ENCODE measurements at places on chromosomes 1 and 21.

- DNase-seq: no peak
These were observed 19.9 kb downstream of the ACOT11 start for GRCh38 chr1:54567961-54568360.

DNA sequence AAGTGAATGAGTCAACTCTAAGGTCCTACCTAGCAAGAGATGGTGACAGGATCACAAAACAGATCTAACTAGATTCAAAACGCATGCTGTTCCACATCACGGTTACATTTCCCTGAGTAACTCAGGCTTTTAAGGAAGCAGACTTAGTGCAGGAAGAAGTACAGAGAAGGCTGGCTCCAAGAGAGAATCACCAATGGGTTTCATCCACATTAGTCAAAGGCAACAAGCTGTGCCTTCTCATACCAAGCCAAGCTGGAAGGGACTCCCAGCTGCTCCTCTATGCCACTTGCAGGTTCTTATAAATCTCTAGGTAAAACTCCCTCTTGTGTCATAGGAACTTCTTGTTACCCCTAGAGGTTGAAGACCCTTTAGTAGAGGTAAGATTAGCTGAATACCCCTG lies 109.0 kb downstream of the KCNH1 start:
- no peak for DNase-seq

GRCh38 chr1:243715285-243715684 lies 134.8 kb downstream of the AKT3 start:
- no peak for DNase-seq

- no peak for DNase-seq
These were observed 914.6 kb upstream of the ADGRL4 start for GRCh38 chr1:79920960-79921669.

- DNase-seq: no peak
These were observed 29.1 kb upstream of the KIAA0040 start for GRCh38 chr1:175221557-175222175.

- no peak for DNase-seq
These were observed 221.0 kb upstream of the FOXD3 start for GRCh38 chr1:63101336-63101735.

- DNase-seq: no peak
These were observed 19.9 kb upstream of the ADGRL2 start for GRCh38 chr1:81780705-81781454.

DNA sequence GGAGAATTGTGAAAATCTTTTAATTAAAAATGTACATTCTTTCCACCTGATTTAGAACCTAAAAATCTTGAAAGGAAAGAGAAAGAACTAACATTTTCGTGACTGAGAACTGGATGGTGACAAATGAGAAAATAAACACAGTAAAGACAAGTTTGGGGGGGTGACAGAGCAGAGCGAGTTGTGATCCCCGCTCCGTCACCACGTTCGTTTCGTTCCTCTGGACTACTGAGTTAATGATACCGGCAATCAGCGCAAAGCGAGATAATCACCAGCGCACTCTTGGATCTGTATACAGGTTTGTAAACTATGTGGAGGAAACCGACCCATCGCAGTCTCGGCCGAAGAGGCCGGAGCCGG lies 31.2 kb upstream of the CFAP126 start:
- no peak for DNase-seq

DNA sequence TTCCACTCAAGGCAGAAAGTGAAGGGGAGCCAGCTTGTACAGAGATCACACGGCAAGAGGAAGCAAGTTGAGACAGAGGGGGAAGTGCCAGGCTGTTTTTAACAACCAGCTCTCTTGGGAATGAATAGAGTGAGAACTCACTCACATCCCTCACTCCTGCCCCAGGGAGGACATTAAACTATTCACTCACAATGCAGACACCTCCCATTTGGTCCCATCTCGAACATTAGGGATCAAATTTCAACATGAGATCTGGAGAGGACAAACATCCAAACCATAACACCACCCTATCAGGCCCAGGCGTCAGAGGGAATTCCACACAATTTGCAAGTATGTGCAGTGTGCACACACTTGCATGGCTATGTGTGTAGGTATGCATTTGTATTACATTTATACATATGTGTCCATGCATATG lies 62.7 kb downstream of the DMAP1 start:
- DNase-seq: no peak

GRCh38 chr1:89900791-89901708 lies 80.2 kb downstream of the LRRC8D start:
- DNase-seq: no peak

DNA sequence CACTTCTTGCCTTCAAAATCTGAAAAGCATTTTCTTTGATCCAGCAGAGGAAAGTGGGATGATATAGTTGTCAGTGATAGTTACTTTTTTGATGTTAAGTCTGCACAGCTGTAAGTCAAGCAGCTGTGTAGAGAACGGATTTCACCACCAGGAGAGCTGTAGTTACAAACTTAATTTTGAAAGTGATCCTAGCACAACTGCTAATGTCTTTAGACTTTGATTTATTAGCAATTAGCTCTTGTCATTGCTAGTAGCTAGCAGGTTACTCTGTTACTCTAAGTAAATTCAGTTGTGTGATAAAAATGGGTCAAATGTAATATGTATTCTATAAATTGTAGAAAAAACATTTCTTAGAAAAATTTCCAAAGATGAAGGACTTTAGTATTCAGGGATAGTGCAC lies 46.0 kb downstream of the ALG6 start:
- no peak for DNase-seq

- no peak for DNase-seq
These were observed 37.3 kb upstream of the HMGN1 start for GRCh38 chr21:39386194-39386593.

DNA sequence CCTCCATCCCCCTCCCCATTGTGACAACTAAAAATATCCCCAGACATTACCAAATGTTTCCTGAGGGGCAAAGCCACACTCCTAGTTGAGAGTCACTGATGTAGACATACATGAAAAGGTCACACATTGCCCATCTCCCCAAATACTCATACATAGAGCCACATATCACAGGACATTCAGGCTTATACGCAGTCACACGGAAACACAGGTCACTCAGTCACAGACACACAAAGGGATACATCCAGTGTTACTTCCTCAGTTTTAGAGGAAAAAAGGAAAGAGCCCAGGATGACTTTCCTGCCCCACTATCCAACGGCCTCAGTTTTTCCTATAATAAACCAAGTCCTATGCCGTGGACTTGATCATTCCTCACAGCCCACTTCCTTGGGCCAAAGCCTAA lies 1.9 kb downstream of the SLC39A1 start:
- DNase-seq: no peak

DNA sequence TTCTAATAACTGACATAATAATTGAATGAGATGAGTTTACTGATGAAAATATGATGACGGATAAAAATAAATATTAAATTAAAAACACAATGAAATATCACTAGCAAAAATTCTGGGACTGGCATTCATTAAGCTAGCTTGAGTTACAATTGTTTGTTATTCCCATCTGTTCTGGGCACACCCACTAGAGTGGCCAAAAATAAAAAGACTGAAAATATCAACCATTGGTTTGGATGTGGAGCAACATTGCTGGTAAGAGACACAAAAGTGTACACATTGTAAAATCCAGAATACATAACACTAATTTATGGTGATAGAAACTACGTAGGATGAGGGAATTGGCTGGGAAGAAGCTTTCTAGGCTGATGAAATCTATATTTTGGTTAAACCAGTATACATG lies 9.6 kb upstream of the NEK7 start:
- DNase-seq: no peak

DNA sequence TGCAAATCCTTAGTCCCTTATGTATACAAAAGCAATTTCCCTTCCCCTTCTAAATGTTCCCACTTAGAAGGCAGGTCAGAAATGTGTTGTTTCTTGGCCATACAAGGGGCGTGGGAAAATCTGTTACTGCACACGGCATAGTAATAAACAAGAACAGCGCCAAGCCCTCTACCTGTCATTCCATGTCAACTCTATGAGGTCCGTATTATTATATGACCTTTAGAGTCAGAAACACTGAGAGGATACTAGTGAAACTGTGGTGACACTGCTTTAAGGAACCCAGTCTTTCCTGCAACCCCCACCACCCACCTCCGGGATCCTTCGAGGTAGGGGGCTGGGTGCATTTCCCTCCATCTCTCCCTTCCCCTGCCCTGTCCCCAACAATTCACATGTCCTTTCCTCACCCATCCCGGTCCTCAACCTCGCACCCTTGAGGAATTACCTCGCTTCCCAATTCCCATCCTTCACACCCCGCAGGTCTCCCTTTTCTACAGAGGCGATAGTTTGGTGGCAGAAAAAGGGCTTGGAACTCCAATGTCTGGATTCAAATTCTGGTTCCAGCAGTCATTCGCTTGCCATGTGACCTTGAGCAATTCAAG lies 647 bp downstream of the SDHB start:
- no peak for DNase-seq

GRCh38 chr1:15004396-15004795 lies 149.2 kb upstream of the TMEM51 start:
- no peak for DNase-seq

GRCh38 chr1:101723415-101723814 lies 273.3 kb downstream of the OLFM3 start:
- DNase-seq: no peak

DNA sequence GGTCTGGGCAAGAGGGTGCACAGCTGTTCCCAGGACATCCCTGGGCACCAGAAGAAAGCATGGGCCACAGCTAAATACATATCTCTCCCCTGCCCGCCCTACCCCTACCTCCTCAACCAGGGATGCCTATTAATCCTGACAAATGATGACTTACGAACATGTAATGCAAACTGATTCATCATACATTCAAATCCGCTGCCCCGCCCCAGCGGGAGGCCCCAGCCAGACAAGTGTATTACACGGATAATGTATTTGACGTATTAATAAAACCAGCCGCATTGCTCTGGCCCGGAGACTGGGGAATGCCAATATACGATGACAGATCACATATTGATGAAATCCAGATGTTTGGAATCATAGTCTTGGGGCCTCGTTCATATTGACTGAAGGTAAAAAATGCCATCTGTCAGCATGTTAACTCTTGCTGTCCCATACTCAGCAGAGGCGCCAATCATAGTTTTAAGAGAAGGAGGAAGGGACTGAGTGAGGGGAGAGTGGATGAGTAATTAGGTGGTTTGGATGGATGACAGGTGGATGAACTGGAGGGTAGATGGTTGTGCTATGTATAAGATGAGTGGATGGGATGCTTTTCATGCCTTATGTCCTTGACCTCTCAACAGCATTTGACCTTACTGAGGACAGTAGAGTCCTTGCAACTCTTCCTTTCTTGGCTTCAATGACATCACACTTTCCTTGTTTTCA lies 68.2 kb downstream of the TMEM53 start:
- DNase-seq: no peak

DNA sequence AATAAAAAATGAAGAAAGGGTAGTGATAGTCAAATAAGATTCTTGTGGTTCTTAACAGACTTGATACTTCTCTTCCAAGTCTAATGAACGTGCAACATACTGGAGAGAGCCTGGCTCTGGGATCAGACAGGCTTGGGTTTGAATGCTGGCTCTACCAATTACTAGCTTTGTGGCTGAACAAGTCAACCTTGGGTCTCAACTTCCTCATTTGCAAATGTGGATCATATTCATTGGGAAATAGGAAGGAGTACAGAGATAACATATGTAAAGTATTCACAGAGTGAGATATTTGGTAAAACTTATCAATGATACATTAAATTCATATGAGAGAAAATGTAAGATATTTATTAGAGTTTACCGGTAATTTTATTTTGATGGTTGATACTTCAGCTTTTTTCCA lies 2.0 kb downstream of the EDEM3 start:
- DNase-seq: no peak

DNA sequence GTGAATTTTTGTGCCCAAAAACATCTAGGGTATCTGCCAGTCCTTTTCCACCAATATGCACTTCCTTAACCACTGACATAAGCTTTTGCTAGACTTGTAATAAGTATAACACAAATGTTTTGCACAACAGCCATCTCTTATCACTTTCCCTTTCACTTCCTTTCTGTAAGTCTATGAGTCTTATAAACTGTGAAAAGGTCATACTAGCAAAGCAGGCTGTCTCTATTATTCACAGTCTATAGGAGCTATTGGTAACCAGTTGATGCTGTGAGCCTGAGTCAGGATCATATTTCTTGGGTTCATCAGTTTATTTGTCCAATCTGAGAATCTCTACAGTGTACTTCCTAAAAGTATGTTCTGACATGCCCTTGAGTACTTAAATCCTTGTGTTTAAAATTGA lies 172.6 kb downstream of the CHRM3 start:
- DNase-seq: no peak

All from stimulated activated CD8-positive, alpha-beta memory T cell treated with anti-CD3 and anti-CD28 coated beads, Interleukin-4, amount 100 ng/mL, for 4 hours (primary cell).